ENCODE measurements at places on chromosomes 7 and 10.
A peak's percentile ranks its signal among the peaks of the same experiment; 100 is the strongest.

GRCh38 chr7:129494041-129494440 lies 8.3 kb upstream of the SMKR1 start:
- no peaks in the 10 kb centered on the region for H3K36me3 ChIP-seq
- H3K27me3 ChIP-seq, result no peaks in the 10 kb centered on the region
- H3K27ac ChIP-seq, result no peak overlapping the region
- DNase-seq, result no peak
- no peaks in the 10 kb centered on the region for H3K4me1 ChIP-seq

DNA sequence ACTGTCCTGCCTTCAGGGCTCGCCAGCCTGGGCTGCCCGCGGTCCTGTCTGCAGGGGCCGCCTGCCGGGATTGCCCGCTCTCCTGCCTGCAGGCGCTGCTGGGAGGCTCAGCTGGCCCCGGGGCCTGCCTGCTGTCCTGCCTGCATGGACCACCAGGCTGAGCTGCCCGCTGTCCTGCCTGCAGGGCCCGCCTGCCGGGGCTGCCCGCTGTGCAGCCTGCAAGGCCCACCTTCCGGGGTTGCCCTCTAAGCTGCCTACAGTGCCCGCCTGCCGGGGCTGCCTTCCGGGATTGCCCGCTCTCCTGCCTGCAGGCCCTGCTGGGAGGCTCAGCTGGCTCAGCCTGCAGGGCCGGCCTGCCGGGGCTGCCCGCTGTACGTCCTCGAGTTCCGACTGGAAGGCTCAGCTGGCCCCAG lies 164.4 kb downstream of the GLRX3 start:
- H3K4me1 ChIP-seq, result no peaks in the 10 kb centered on the region
- DNase-seq, result peak; percentile 46
- no peak overlapping the region for H3K4me3 ChIP-seq
- H3K36me3 ChIP-seq, result no peaks in the 10 kb centered on the region
- peak overlapping the region; percentile 76 for H3K27ac ChIP-seq

DNA sequence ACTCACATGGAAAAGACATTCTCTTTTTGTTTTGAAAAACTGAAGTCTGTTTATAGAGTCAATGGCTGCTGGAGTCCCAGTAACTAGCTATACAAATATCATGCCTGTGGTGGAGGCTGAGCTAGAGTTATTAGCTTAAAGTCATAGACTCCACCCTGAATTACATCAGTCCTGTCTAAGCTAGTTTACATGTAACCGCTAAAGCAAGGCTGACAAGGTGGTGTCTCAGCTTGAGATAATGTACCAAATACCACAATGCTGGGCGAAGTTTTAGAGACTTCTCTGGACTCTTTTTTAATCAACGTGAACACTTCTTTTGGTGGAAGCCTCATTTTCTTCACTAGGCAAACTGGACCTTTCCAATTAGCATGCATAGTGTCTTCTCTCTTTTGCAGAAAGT lies 219.4 kb downstream of the ANK3 start:
- H3K27ac ChIP-seq, result no peak overlapping the region
- H3K4me1 ChIP-seq, result peaks cover 4% of the 10 kb centered on the region
- H3K27me3 ChIP-seq, result no peaks in the 10 kb centered on the region
- H3K36me3 ChIP-seq, result no peaks in the 10 kb centered on the region

- no peak overlapping the region for H3K27ac ChIP-seq
- no peaks in the 10 kb centered on the region for H3K27me3 ChIP-seq
- no peak overlapping the region for H3K4me3 ChIP-seq
- H3K36me3 ChIP-seq, result no peaks in the 10 kb centered on the region
Measured at GRCh38 chr7:78379148-78379547, 580.6 kb downstream of the PHTF2 start.

- no peaks in the 10 kb centered on the region for H3K27me3 ChIP-seq
- H3K4me1 ChIP-seq, result no peaks in the 10 kb centered on the region
- no peak overlapping the region for H3K4me3 ChIP-seq
- no peaks in the 10 kb centered on the region for H3K36me3 ChIP-seq
- H3K27ac ChIP-seq, result no peak overlapping the region
- no peak for DNase-seq
Measured at GRCh38 chr10:23461557-23461956, 22.7 kb downstream of the OTUD1 start.

GRCh38 chr10:75276069-75276872 lies 40.5 kb upstream of the COMTD1 start:
- DNase-seq, result peak; percentile 40
- no peak overlapping the region for H3K27ac ChIP-seq
- no peaks in the 10 kb centered on the region for H3K4me1 ChIP-seq
- H3K36me3 ChIP-seq, result no peaks in the 10 kb centered on the region

- no peaks in the 10 kb centered on the region for H3K36me3 ChIP-seq
- DNase-seq, result no peak
- no peak overlapping the region for H3K4me3 ChIP-seq
- H3K4me1 ChIP-seq, result peaks cover 6% of the 10 kb centered on the region
Measured at GRCh38 chr10:24000271-24000813, 208.6 kb upstream of the KIAA1217 start.

GRCh38 chr7:73715648-73716317 lies 3.7 kb downstream of the STX1A start:
- DNase-seq, result no peak
- H3K4me3 ChIP-seq, result no peak overlapping the region
- H3K27ac ChIP-seq, result no peak overlapping the region
- H3K36me3 ChIP-seq, result no peaks in the 10 kb centered on the region
- peaks cover 16% of the 10 kb centered on the region for H3K4me1 ChIP-seq

- no peak overlapping the region for H3K27ac ChIP-seq
- no peaks in the 10 kb centered on the region for H3K4me1 ChIP-seq
- H3K36me3 ChIP-seq, result no peaks in the 10 kb centered on the region
- DNase-seq, result no peak
Measured at GRCh38 chr10:44574596-44575480, 189.9 kb upstream of the CXCL12 start.
